ENCODE measurements at places on chromosomes 13 and 19.
A peak's percentile ranks its signal among the peaks of the same experiment; 100 is the strongest.

DNA sequence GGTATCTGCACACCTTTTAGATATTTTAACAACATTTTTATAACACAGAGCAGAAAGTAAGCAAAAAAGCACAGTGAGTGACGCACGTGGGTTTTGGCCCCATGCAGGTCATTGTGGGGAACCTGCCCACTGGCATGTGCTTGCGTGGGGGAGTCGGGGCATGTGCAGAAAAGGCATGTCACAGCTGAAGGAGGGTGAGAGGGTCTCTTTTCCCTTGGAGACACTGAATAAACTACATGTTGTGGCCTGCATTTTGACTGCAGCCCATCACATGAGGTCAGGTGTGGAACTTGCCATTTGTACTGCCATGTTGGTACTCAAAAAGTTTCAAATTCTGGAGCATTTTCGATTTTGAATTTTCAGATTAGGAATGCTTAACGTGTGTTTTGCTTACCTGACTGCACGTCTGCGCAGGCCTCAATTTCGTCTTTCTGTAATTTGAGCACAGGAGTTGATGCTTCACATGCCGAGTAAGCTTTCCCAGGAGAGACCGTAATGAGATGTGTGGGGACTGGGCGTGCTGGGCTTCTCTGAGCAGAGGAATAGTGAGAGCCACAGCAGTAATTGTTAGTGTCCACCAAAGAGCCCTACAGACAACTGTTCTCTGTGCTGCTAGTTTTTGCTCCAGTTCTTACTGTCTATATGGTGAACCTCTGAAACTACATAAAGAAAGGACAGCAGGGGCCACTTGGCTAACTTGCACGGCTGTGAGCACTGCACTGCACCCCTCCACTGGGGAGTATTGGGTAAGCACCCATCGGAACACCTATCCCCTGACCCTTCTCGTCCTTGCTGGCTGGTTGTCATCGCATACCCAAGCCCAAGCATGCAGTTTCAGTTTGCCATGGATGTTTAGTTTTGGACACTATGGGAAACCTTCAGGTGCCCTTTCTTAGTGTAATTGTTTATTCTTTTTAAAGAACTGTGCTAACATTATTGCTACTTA, 72.9 kb upstream of the GPR183 start:
- DNase-seq: no peak

DNA sequence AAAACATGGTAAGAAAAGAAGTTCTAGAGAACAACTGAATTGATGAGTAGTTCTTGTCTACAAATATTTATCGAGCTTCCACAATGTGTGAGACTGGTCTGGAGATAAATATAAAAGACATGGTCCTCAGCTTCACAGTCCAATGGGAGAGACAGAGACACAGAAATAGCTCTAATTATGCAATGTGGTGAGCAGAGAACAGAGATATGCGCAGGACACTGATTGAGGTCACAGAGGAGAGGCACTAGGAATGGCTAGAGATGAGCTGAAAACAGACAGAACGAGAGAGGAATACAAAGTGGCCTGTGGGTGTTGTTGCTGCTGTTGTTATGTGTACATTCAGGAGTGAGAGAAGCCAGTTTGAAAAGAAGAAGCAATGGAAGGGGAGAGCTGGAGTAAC, 53.2 kb downstream of the GPALPP1 start:
- no peak for DNase-seq

- DNase-seq: no peak
Measured at GRCh38 chr19:7203332-7203731, 90.9 kb downstream of the INSR start.

DNA sequence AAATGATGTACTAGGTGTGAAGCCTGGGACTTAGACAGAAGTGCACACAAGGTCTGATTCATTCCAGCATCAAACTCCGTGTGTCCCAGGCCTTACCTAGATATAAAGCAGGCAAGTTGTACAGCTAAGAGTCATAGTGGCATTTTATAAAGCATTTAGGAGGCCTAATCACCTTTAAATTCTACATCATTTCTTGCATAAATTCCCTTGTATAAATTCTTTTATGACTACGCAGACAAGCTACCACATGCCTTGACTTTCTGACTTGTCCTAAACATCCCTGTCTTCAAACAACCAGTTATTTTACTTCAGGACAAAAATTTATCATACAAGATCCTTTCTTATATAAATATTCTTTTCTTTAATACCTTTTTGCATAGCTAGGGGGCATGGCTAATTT, 22.5 kb downstream of the TMEM255B start:
- no peak for DNase-seq

- no peak for DNase-seq
Measured at GRCh38 chr13:99332456-99332855, 25.3 kb upstream of the GPR183 start.

- DNase-seq: peak; percentile 56
Measured at GRCh38 chr19:51398096-51398704, 7.8 kb upstream of the C19orf84 start.

GRCh38 chr13:98434060-98434459, 142.8 kb downstream of the STK24 start:
- no peak for DNase-seq

GRCh38 chr13:97112446-97113152, 109.5 kb upstream of the MBNL2 start:
- DNase-seq: no peak

- DNase-seq: no peak
Measured at GRCh38 chr19:6210091-6210490, 69.7 kb downstream of the MLLT1 start.

GRCh38 chr13:53004573-53004972, 24.0 kb upstream of the OLFM4 start:
- no peak for DNase-seq

- no peak for DNase-seq
Measured at GRCh38 chr13:100933841-100934240, 259.2 kb upstream of the TMTC4 start.

DNA sequence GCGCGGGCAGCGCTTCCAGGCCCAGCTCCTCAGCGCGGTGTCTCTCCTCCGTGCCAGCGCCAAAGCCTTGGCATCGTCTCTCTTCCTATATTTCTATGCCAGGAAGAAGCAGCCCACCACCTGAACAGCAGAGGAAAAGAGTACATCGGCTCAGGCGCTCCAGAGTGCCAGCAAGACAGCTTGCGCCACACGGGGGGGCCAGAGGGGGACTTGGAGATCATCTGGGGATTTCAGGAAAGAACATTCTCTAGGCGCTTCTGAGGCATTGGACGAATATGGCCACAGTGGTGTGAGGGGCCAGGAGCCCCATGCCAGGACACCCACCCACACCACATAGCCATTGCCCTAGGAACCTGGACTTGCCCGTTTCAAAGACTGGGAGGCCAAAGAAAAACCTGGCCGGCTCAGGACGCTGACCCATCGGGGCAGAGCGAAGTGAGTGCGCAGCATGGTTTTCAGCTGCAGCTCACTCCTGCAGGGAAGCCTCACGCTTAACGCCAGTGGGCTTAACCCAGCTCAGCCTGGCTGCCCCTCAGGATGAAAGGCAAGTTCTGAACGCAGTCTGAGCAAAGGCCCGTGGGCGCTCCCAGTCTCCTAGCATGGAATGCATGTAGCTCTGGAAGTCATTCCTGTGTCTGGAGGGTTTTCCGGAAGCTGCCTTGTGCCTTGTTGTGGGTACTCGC, 62.1 kb downstream of the GGACT start:
- DNase-seq: no peak

DNA sequence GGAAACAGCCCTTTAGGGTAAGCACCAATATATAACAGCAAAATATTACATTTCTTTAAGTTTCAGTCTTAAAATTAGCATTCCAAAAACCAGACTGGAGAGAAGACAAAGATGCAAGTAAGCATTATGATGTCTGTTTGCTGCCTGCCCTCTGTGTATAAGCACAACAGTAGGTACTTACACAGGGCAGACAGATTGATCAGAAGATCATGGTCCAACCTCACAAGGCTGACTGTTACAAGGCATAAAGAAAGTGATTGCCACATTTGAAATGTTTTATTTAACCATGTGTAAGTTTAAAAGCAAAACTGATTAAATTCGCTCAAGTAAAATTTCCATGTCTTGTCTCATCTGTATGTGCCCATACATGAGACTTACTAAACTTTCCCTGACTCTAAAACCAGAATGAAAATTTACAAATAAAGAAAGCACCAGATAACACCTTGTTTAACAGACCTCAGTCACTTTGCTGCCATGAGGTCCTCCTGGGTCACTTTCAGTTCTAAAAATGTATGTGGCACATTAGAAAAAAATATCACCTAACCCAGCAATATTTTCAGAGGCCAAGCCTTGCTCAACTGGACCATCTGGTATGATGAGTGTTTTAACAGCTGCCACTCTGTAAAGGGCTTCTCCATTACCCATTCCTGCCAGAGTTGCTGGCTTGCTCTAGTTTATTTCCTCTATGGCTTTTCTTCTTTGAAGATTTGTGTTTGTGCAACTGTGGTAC, 297.0 kb downstream of the RBM26 start:
- no peak for DNase-seq

DNA sequence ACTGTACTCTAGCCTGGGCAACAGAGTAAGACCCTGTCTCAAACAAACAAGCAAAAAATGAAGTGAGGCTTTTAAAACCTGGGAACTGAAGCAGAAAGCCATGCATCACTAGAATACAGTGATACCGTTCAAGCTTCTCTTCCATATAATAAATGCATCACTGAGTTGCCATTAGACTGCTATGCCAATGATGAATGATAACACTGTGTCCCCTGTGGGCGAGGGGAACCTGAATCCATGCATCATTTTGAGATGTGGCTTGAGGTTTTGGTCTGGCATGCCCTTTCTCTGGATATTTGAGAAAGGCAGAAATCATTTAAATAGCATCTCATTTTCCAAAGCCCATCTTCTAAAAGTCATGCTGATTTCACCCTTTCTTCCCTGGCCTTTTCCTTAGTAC, 1.5 kb upstream of the FAM124A start:
- DNase-seq: no peak

GRCh38 chr13:98632961-98633360, 56.1 kb upstream of the STK24 start:
- DNase-seq: no peak

- DNase-seq: peak; percentile 7
Measured at GRCh38 chr13:46896341-46897137, at the start of gene HTR2A. TSS of gene HTR2A (minus strand) at chr13:46897053. CDS start at chr13:46895906, 1,147 bp downstream.

GRCh38 chr13:30738526-30739236, 3.3 kb downstream of the ALOX5AP start:
- DNase-seq: no peak

DNA sequence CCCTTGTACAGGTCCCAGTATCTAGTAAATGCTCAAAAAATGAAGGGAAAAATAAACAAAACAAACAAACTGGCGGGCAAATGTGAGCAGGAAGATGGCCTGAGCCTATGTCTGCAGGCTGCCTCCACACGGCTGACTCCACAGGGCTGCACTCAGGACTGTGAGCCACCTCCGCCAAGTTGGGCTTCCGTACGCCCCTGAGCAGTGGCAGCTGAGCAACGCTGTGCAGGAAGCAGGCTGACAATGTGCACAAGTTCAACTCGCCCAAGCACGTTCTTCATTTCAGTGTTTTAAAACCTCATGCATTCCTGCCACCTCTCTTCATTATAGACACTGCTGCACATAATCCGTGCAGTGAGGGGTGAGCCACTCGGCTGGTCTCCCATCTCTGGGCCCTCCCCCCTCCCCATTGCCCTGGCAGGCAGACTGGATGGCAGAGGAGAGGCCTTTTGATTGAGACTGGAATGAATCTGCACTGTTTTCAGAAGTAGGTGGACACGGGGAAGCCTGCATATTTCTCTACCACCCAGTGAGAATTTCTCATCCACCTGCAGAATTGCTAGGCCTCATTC, 915.3 kb downstream of the UQCRFS1 start:
- no peak for DNase-seq

GRCh38 chr13:109595471-109595870, 190.9 kb downstream of the IRS2 start:
- DNase-seq: no peak

DNA sequence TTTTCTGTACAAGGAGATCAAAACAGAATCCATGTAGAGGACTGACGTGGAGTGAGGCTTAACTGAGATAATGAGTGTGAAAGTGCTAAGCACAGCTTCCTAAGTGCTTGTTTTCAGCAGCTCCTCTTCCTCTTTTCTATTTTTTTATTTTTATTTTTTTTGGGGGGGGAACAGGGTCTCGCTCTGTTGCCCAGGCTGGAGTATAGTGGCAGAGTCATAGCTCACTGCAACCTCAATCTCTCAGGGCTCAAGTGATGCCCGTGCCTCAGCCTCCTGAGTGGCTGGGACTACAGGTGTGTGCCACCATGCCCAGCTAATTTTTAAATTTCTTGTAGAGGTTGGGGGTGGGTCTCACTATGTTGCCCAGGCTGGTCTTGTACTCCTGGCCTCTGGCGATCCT, 5.6 kb upstream of the FOSB start:
- peak; percentile 54 for DNase-seq

- no peak for DNase-seq
Measured at GRCh38 chr13:42112864-42113263, 64.4 kb downstream of the DGKH start.

DNA sequence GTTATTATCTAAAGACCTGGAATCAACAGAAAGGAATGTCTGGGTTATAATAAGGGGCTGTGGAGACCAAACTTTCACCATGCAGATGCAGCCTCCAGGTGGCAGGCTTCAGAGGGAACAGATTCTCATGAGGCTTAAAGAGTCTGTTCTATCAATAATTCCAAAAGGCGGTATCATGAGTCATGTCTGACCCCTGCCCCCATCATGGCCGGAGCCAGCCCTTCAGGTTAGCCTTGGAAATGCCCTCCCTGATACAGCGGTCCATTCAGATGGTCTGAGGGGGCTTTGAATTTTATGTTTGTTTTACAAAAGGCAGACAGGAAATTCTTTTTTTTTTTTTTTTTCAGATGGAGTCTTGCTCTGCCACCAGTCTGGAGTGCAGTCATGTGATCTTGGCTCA, 21.7 kb upstream of the LAMP1 start:
- peak; percentile 38 for DNase-seq

DNA sequence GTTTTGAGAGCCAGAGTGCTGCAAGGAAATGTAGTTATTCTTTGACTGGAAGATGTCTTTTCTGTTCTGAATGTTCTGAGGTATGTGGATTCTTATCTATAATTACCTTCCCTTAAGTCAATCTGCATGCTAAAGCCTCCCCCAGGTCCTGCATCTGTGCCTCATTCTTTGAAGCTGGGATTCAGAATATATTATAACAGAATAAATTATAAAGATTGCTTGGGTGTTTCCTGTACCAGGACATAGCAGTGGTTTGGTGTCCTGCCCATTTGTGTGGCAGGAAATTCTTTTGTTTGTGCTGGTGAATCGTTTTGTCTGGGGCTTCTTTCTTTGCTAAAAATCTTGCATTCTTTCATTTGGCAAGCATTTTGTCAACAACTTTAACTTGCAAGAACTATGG, 60.2 kb downstream of the ITGBL1 start:
- no peak for DNase-seq

DNA sequence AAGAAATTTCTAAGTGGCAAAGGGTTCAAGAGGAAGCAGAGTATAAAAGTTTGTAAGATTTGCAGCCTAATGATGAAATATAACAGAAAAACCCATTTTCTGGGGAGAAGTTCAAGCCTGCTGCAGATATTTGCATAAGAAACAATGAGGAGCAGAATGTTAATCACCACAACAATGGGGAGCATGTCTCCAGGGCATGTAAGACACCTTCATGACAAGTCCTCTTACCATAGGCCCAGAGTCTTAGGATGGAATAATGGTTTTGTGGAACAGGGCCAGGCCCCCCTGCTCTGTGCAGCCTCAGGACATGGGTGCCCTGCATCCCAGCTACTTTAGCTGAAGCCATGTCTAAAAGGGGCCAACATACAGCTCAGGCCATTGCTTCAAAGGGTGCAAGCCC, 809.0 kb upstream of the SLITRK5 start:
- DNase-seq: no peak
